ENCODE measurements at places on chromosomes 12 and 14.

- DNase-seq: no peak
Observed at GRCh38 chr12:79566452-79567174, 124.2 kb downstream of the PAWR start.

GRCh38 chr12:130469552-130469951, 131.9 kb downstream of the PIWIL1 start:
- no peak for DNase-seq

GRCh38 chr12:122182887-122183587, at the start of gene LRRC43:
TSS of gene LRRC43 (plus strand) at chr12:122183123. CDS start at chr12:122183145, 22 bp downstream.
- DNase-seq: no peak

DNA sequence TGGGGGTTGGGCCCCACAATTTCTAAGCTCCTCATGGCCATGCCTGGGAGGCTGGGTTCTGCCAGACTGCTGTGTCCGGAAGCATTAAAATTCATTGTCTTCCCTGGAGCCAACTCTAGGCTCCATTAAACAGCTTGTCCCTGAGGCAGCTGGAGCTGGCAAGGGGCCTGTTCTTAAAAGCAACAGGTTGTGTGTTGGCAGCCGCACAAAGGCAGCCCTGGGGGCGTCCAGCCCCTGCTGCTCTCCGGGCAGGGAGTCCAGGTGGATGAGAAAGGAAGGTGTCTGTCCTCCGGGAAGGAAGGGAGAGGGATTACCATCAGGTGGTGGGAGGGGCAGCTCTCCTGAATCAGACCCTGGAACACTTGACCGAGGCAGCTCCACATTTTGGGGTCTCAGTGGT, 98.9 kb downstream of the CHST11 start:
- no peak for DNase-seq

GRCh38 chr14:35750202-35750904, 58.7 kb downstream of the RALGAPA1 start:
- DNase-seq: no peak

DNA sequence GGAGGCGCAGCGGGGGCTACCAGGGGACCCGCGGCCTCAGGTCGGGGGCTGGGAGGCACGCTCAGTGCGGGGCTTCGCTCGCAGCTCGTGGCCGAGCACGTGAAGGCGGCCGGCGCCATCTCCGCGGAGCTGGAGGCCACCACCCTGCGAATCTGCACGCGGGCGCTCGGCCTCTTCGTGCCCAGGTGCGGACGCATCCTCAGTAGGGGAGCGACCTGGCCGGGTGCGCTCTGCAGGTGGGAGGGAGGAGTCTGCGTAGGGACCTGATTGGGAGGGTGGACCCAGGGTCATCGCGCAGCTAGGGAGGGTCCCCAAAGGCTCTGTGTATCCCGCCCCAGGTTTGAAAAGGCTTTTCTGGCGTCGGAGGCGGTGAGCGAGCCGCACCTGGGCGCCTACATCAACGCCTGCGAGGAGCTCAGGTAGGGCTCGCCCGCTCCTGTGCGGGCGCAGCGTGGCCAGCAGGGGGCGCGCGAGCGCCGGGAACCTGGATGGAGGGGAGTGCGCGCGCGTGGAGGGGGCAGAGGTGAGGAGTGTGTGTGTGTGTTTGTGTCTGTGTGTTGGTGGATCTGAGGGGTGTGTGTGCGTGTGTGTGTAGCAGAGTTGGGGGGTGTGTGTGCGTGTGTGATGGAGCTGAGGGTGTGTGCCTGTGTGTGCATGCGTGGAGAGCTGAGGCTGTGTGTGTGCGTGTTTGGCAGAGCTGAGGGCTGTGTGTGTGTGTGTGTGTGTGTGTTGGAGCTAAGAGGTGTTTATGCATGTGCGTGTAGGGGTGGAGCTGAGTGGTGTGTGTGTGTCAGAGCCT, 10.3 kb downstream of the EXOC3L4 start:
- no peak for DNase-seq

DNA sequence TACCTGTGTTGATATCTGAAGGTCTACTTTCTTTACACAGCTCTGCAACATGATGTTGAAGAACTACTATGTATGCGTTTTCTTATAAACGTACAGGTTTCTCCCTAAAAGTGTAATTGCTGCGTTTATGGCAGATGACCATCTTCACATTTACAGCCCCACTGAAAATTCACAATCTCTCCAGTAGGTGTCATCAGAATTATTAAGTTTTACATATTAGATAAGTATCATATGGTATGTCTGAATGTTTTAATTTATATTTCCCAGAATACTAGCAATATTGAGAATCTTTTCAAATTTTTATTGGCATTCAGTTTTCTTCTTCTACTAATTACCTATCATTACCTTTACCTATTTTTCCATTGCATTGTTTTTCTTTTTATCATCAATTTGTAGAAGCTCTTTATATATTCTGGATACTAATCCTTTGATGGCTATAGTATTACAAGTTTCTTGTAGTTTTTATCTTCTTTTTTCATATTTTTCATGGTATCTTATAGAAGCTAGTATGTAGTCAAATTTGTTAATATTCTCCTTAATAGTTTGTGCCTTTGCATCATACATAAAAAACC, 123.5 kb downstream of the CAPZA3 start:
- no peak for DNase-seq

DNA sequence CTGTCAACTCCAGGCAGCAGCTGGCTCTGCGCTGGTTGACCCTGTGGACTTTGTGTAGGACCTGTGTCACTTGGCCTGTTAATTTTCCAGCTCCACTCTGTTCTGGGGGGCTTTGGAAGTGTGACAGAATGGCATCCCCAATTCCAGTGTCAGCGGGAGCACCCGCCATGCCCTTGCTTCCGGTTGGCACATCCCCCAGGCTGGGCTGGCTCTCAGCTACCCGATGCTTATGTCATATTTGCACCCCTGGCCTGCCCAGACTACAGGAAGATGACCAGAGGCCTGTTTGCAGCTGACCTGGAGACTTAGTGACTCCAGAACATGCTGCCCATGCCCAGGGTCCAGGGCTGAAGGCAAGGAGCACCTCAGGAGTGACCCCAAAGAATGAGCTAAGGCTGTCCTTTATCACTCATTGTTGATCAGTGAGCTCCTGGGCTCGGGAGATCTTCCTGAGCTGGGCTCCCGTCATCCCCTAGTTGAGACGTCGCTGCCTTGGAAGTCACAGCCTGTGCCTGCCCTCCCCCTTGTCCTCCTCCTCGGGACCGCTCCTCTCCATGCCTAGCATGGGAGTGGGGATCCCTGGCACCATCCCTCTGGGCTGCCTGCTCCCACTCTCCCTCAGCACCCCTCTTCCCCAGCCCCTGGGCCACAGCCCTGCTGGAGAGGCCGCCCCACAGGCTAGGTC, 163.4 kb upstream of the RTL1 start:
- no peak for DNase-seq

GRCh38 chr14:32473464-32473855, 144.4 kb downstream of the AKAP6 start:
- DNase-seq: no peak

- DNase-seq: no peak
Observed at GRCh38 chr12:30839643-30840220, 85.0 kb upstream of the CAPRIN2 start.

DNA sequence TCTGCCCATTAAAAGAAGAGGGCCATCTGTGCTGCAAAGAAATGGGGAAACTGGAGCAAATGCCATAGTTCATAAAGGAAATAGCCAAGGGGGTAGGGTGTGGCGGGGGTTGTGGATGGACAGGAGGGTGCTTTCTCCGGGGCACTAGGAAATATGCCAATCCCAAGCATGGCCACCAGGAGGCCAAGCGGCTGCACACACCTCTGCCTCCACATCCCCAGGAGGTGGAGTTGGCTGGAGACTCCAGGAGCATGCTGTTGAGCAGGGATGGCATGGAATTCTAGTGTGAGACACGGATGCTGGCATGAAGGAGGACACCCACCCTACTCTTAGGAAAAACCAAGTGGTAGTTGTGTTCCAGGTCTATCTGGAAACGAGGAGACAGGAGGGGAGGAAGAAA, 25.2 kb downstream of the NID2 start:
- DNase-seq: no peak

DNA sequence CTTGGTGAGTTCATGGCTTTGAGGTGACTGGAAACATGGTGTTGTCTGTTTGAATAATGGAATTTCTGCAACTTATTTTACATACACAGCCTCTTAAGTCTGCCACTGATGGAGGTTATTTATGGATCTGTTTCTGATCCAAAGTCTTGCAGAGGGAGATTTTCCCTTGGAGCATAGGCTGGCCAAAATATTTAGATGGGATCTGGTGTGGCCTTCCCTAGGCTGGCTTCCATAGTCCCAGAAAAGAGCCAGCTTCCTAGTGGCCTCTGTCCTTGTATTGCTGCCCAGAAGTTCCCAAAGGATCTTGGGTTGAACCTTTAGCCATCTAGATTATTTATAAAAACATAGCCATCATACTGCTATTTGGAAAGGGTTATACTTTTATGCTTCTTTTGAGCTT, 491.1 kb upstream of the RGS6 start:
- DNase-seq: no peak

DNA sequence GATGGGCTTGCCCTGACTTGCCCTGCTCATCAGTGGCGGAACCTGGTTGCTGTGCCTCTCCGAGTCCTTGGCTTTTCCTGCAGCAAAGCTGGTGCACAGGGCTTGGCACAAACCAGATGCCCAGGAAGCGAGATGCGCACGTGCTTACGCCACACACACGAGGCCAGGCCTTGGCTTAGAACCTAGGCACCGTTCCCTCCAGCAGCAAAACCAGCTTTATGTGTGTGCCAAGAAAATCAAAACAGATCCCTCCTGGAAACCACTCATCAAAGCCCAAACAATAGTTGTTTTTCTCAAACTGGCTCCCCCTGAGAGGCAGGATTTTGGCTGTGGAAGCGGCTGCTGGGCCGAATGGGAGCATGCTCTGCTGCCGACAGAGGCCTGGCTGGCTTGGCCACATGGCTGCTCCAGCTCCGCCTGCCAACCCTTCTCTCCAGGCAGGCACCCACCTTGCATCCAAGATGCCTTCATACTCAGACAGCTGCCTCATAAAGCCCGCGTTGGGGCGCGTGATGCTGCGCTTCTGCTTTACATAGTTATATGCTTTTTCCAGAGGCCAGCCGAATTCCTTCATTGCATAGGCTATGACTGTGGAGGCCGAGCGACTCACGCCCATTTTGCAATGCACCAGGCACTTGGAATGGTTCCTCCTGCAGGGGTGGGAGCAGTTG, 58.7 kb downstream of the SSH1 start:
- DNase-seq: no peak

- DNase-seq: no peak
Observed at GRCh38 chr12:10027721-10028120, 2.8 kb upstream of the CLEC9A start.

- no peak for DNase-seq
Observed at GRCh38 chr14:63777024-63777423, 49.2 kb upstream of the SGPP1 start.

GRCh38 chr14:34502545-34503225, 36.8 kb downstream of the EAPP start:
- no peak for DNase-seq

GRCh38 chr12:59040656-59041055, 120.4 kb upstream of the LRIG3 start:
- no peak for DNase-seq

GRCh38 chr14:57293866-57294837, 25.4 kb downstream of the AP5M1 start:
- no peak for DNase-seq

GRCh38 chr12:6280053-6280469, 30.4 kb upstream of the PLEKHG6 start:
- no peak for DNase-seq

- no peak for DNase-seq
Observed at GRCh38 chr12:67026487-67027246, 242.5 kb upstream of the CAND1 start.

DNA sequence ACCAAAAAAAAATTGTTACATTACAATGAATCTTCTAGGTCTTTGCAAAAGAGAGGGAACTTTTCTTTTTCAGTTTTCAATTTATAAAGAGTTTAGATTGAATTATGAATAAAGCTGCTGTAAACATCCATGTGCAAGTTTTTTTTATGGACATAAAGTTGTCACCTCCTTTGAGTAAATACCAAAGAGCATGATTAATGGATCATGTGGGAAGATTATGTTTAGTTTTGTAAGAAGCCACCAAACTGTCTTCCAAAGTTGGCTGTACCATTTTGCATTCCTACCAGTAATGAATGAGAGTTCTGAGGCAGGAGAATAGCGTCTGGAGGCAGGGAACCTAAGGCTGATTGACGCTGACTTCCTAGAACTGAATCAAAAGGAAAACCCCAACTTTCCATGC, 30.2 kb downstream of the LEMD3 start:
- no peak for DNase-seq

DNA sequence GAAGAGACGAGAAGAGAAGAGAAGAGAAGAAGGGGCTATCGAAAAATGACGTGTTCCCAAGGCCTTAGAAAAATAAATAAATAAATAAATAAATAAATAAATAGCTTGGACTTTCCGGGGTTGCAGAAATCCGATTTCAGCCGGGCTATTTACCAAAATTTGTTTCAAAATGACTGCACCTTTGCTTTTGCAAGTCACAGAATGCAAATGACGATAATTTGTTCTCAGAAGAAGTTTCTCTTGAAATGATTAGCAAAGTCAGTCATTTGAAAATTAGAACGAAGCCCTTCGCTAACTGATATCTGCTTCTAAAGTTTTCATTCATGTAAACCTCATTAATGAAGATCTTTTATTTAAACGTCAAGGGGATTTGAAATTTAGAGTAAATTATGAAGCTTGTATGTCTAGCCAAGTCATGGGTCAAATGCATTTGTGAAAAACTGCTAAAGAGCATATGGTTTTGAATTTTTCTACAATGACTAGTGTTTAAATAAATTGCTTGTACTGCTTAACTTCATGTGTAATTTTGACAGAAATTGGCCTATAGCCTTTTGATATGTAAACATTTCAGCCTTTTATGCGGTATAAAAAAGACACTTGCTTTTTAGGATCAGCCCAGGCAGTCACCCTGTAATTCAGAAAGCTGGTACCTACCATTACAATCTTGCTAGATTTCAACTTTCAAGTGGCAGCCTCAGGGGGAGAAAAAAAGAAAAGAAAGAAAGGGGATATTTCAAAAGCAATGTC, 4.6 kb upstream of the GSC start:
- no peak for DNase-seq

GRCh38 chr12:49942921-49943624, 7.5 kb upstream of the AQP2 start:
- no peak for DNase-seq

- no peak for DNase-seq
Observed at GRCh38 chr12:108835860-108836634, 21.3 kb downstream of the SSH1 start.

DNA sequence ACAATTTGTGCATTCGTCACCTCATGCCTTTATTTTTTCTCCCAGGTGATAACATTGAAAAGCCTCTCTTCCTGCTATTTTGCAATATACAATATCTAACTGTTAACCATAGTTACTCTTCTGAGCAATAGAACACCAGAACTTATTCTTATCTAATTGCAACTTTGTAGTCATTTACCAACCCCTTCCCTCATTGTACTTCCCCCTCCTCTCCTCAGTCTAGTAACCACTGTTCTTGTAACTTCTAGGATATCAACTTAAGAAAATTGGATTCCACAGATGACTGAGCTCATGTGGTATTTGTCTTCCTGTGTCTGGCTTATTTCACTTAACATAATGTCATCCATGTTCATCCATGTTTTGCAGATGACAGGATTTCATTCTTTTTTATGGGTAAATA, 7.6 kb downstream of the MUCL1 start:
- DNase-seq: no peak

- DNase-seq: no peak
Observed at GRCh38 chr12:24788886-24789285, 160.0 kb downstream of the BCAT1 start.
